H9 (cell line): ENCODE measurements at places on chromosomes 4 and X. TPM values are rescaled to one million over a fixed set of nuclear protein-coding genes. Genes with fewer than 3 reads are reported as not detected.

GRCh38 chr4:157667836-157668235 lies 447.3 kb downstream of the GRIA2 start:
- no peaks in the 10 kb centered on the region for H3K4me1 ChIP-seq
- H3K27ac ChIP-seq, result no peak overlapping the region
- no peak overlapping the region for H3K4me3 ChIP-seq
- no peak for DNase-seq

- no peak overlapping the region for H3K4me3 ChIP-seq
- H3K27ac ChIP-seq, result no peak overlapping the region
- H3K36me3 ChIP-seq, result no peaks in the 10 kb centered on the region
- DNase-seq, result no peak
- no peaks in the 10 kb centered on the region for H3K27me3 ChIP-seq
Observed at GRCh38 chr4:52371841-52372240, 287.3 kb downstream of the USP46 start.

CDKN2AIP gene
- total RNA-seq, result 23.0 and 24.0 TPM in 2 replicates

DNA sequence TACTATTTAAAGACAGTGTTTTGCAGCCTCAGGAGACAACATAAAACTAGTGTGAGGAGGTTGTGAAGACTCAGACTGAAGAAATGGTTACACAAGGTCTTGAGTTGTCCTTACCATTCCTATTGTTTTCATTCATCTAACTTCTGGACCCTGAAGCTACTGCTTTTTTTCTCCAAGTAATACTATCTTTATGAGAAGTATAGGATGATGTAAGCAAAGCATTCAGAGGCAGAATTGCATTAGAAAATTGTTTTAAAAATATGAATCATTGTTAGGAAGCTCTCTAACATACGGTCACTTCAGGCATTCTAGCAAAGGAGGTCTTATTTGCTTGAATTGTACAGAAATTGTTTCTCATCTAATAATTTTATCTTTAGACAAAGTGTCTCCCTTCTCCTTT lies 357.8 kb downstream of the TLL1 start:
- H3K4me1 ChIP-seq, result no peaks in the 10 kb centered on the region
- no peak overlapping the region for H3K27ac ChIP-seq
- H3K27me3 ChIP-seq, result no peaks in the 10 kb centered on the region
- DNase-seq, result no peak

SORBS2 gene
- total RNA-seq, result 8.8 and 9.7 TPM in 2 replicates

FABP2 gene
- not detected in 2 replicates for total RNA-seq

AFP gene
- total RNA-seq, result 4.8 and 4.9 TPM in 2 replicates

- H3K36me3 ChIP-seq, result no peaks in the 10 kb centered on the region; the same call in 2 of the 3 replicates
- H3K27me3 ChIP-seq, result no peaks in the 10 kb centered on the region
- no peak for DNase-seq
- no peak overlapping the region for H3K4me3 ChIP-seq
- peaks cover 5% of the 10 kb centered on the region for H3K4me1 ChIP-seq
Observed at GRCh38 chr4:182494103-182494502, 250.9 kb downstream of the TENM3 start.

DNA sequence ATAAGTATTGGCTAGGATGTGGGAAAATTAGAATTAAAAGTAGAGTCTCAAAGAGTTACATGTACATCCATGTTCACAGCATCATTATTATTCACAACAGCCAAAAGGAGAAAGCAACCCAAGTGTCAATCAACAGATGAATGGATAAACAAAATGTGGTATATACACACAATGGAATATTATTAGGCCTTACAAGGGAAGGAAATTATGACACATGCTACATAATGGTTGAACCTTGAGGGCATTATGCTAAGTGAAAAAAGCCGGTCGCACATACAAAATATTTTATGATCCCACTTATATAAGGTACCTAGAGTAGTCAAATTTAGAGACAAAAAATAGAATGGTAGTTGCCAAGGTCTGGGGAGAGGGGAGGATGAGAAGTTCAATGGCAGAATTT lies 80.1 kb downstream of the HUWE1 start:
- peaks cover 88% of the 10 kb centered on the region for H3K36me3 ChIP-seq
- H3K27ac ChIP-seq, result no peak overlapping the region
- no peak for DNase-seq
- H3K27me3 ChIP-seq, result no peaks in the 10 kb centered on the region
- no peak overlapping the region for H3K4me3 ChIP-seq

- no peak overlapping the region for H3K4me3 ChIP-seq
- no peak overlapping the region for H3K27ac ChIP-seq
- no peak for DNase-seq
- peaks cover 4% of the 10 kb centered on the region; the same call in 1 of the 2 replicates for H3K4me1 ChIP-seq
- H3K36me3 ChIP-seq, result no peaks in the 10 kb centered on the region
Observed at GRCh38 chrX:133991814-133992213, 6.4 kb upstream of the GPC3 start.

- H3K36me3 ChIP-seq, result peaks cover 4% of the 10 kb centered on the region
- DNase-seq, result no peak
- no peaks in the 10 kb centered on the region for H3K4me1 ChIP-seq
- no peaks in the 10 kb centered on the region for H3K27me3 ChIP-seq
- H3K27ac ChIP-seq, result no peak overlapping the region
- no peak overlapping the region for H3K4me3 ChIP-seq
Observed at GRCh38 chrX:118249146-118249545, 96.8 kb upstream of the WDR44 start.

FRG2 gene
- not detected in 2 replicates for total RNA-seq

DNA sequence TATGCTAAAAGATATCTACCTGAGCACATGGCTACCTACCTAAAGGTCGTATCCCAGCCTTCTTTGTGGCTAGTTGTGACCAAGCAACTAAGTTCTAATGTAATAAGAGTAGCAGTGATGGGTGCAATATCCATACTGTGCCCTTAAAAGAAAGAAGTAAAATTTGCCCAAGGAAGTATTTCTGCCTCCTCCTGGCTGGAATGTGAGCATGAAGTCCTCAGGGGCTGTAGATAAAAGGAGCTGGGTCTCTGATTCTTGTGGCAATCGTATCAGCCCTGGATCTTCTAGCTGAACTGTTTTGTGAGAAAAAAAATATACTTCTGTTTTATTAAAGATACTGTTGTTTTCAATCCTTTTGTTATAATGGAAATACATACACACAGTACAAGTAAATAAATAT lies 217.4 kb downstream of the GPAT3 start:
- no peak overlapping the region for H3K27ac ChIP-seq
- H3K36me3 ChIP-seq, result no peaks in the 10 kb centered on the region
- no peaks in the 10 kb centered on the region for H3K27me3 ChIP-seq
- no peak for DNase-seq

- H3K36me3 ChIP-seq, result peaks cover 11% of the 10 kb centered on the region; the same call in 1 of the 2 replicates
- no peak overlapping the region for H3K27ac ChIP-seq
- no peaks in the 10 kb centered on the region for H3K27me3 ChIP-seq
- DNase-seq, result no peak
Observed at GRCh38 chr4:113170805-113171468, 121.5 kb downstream of the ANK2 start.

GRCh38 chr4:53548662-53549061 lies 42.6 kb downstream of the LNX1 start:
- H3K27ac ChIP-seq, result no peak overlapping the region
- DNase-seq, result no peak
- peaks cover 3% of the 10 kb centered on the region; the same call in 1 of the 2 replicates for H3K4me1 ChIP-seq
- no peaks in the 10 kb centered on the region for H3K36me3 ChIP-seq

- H3K36me3 ChIP-seq, result no peaks in the 10 kb centered on the region; the same call in 2 of the 3 replicates
- no peak for DNase-seq
- no peak overlapping the region for H3K27ac ChIP-seq
- H3K4me1 ChIP-seq, result no peaks in the 10 kb centered on the region
- peak overlapping the region; percentile 93 for H3K4me3 ChIP-seq
- no peaks in the 10 kb centered on the region for H3K27me3 ChIP-seq
Observed at GRCh38 chrX:15334561-15334960, 762 bp downstream of the PIGA start.

- DNase-seq, result no peak
- no peak overlapping the region for H3K4me3 ChIP-seq
- no peaks in the 10 kb centered on the region for H3K36me3 ChIP-seq
- no peaks in the 10 kb centered on the region for H3K27me3 ChIP-seq
- H3K27ac ChIP-seq, result no peak overlapping the region
Observed at GRCh38 chr4:180153587-180153986, 2089.6 kb upstream of the TENM3 start.
